Activated T-helper 1 cell treated with Interleukin-2 at 50 U/mL for 16 hours (primary cell): ENCODE measurements at places on chromosomes 13 and 19.

GRCh38 chr19:1064661-1065605 is 2.0 kb upstream of the ARHGAP45 start:
- peak; percentile 67 for DNase-seq

GRCh38 chr19:44284968-44285367 is 19.9 kb downstream of the ZNF235 start:
- DNase-seq, result no peak

DNA sequence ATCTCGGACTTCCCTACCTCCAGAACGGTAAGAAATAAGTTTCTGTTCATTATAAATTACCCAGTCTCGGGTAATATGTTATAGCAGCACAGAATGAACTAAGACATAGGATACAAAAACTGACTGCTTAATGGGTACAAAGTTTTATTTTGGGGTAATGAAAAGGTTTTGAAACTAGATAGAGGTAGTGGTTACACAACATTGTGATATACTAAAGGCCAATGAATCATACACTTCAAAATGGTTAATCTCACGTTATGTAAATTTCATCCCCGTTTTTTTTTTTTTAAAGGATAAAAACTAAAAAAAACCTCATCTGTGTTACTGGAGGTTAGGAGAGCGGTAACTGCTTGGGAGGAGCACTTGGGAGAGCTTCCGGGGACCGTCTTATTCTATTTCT is 23.5 kb downstream of the AKT2 start:
- DNase-seq, result no peak

DNA sequence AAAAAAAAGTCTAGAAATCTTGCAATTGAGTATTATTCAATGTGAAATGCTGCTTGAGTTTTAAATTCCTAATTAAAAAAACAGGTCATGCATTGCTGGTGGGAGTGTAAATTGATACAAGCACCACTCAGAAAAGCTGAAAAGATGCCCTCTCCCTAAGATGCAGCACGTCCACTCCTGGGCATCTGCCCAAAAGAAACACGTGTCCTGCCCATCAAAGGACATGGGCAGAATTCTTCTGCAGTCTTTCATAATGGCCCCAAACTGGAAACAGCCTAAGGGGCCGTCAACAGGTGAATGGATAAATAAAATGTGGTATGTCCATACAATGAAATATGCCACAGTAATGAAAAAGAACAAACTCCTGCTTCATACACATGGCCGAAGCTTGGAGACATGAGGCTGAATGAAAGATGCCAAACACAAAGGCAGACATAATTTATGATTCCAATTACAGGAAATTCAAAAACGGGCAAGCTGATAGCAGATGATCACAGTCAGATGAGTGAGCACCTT is 7.8 kb downstream of the POU2F2 start:
- no peak for DNase-seq

DNA sequence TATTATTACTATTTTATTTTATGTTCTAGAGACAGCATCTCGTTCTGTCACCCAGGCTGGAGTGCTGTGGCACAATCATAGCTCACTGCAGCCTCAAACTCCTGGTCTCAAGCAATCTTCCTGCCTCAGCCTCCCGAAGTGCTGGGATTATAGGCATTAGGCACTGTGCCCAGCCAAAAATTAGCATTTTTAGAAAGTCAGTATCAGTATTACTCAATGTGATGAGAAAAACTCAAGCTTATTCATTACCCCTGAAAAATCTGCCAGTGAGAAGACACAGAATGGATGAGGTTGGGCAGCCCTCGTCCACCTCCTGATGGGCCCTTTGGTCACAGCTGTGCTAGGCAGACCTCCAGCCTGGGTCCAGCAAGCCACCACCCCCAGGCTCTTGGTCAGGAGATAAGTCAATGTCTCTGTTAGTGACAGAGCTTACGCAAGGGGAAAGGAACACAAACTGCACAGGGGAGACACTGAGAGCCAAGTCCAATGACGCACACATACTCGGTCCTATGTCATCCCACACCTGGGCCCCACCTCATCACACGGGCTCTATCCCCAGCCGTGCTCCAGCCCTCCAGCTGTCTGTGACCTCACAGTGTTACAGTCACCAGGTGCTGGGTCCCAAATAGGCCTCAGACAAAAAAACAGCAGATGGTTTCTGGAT is 19.8 kb downstream of the PEPD start:
- no peak for DNase-seq

DNA sequence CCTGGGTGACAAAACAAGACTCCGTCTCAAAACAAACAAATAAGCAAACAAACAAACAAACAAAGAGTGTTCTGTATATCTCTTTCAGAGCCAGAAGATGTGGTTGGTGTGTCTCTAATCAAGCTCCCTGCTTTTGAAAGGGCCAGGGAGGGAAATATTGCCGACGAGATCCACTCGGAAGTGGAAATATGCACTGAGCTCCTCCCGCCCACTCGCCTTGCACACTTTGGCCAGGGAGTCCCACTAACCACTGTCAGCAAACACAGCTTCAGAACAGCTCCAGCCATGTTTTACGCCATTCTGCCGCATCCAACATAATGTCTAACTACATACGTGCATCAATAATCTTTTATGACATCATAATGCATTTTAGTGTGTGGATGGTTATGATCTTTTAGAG is 155.5 kb upstream of the VSTM2B start:
- no peak for DNase-seq

GRCh38 chr13:77412860-77413259 is 86.0 kb upstream of the MYCBP2 start:
- DNase-seq, result no peak

- DNase-seq, result no peak
Observed at GRCh38 chr19:2140138-2140569, 11.2 kb downstream of the AP3D1 start.

DNA sequence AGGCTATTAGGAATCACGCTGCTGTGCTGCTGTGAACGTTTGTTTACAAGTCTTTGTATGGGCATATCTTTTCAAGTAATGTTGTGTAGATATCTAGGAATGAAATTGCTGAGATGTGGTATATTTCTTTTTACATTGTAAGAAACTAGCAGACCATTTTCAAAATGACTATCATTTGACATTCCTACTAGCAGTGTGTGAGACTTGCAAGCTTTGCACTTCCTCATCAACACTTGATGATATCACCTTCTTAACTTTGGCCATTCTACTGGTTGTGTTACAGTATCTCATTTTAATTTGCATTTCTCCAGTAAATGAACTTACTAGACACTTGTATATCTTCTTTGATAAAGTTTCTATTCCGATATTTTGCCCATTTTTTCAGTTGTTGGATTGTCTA is 12.1 kb downstream of the METTL21C start:
- DNase-seq, result no peak

DNA sequence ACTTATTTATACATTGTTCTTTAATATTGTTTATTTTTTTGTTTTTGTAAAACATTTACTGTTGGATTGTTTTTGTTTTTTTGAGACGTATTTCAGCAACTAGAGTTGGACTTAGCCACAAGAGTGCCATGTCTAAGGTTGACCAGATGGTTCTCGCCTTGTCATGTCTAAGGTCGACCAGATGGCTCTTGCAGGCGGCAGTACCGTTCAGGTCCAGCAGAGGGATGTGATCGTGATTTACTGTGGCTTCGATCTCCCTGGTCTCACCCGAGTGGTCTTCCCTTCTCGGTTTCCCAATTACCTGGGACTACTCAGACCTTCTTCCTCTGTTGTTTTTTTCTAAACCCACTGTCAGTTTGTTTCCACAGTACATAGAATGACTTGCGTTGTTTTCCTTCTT is 1438.6 kb downstream of the UQCRFS1 start:
- no peak for DNase-seq

DNA sequence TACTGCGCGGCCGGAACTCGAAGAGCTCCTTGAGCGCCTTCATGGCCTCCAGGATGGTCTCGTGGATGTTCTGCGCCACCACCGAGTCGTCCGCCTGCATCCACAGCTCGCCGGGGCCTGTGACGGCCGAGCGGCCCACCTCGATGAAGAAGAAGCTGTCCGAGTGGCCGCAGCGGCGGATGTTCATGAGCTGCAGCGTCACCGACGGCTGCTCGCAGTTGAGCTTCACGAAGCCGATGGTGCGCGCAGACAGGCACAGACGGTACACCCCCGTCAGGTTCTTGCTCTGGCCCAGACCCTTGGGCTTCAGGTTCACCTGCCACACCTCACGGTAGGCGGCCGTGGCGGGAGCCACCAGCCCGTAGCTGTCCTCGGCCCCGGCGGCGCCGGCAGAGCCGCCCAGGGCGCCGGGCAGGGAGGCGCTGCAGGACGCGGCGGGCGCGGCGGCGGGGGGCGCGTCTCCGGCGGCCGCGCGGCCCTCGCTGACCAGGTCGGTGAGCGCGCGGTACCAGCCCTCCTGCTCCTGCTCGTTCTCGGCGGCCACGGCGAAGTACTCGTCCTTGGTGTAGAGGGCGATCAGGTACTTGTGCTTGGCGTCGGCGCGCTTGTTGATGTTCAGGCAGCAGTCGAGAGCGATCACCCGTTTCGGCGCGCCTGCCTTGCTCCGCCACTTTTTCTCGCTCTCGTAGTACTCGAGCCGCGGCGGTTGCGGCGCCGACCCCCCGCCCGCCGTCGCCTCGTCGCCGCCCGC is 1.1 kb downstream of the IRS2 start:
- DNase-seq, result no peak

- DNase-seq, result no peak
Observed at GRCh38 chr13:67052550-67053490, 177.3 kb downstream of the PCDH9 start.

- no peak for DNase-seq
Observed at GRCh38 chr19:44643605-44644401, at the start of gene PVR. PVR (plus strand) TSS chr19:44643910; CDS start chr19:44644097, 187 bp downstream.

- no peak for DNase-seq
Observed at GRCh38 chr19:53865523-53865917, 2.2 kb upstream of the MYADM start.

GRCh38 chr13:112783135-112783977 is 93.5 kb downstream of the ATP11A start:
- no peak for DNase-seq

GRCh38 chr13:54424344-54424743 is 1395.7 kb downstream of the OLFM4 start:
- DNase-seq, result no peak
